SIG-M5 (cell line): ENCODE measurements at places on chromosomes 3 and 15.

DNA sequence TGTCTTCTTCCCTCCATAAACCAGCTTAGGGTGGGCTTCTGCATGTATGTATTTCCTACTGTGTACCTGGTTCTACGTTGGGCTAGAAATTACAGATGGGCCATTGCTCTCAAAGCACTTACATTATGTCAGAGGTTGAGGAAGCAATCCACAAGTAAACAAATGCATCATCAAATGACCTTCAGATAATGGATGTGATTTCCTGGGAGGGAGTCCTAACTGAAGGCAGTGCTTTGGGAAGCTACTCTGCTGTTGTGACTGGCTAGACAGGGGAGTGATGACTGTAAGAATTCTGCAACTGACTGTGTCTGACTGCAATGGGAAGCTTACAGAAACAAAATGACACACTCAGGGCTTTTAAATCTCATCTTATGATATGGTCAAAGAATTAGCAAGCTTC is 71.0 kb upstream of the PRR23E start:
- DNase-seq: no peak

DNA sequence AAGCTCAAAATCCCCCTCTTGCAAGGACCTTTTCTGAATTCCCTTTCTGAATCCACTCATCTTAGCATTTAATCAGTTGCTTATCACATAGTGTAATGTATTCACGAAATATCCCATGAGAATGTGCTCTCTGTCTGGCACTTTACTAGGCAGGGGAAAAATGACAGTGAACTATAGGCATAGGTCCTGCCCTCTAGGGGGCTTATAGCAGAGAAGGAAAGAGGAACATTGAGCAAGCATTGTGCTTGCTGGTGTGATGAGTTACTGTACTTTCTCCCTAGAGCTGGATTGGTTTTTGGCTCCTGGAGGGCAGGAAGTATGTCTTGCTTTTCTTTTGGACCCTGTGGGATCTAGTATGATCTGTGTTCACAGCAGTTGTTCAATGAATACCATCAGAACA is 26.5 kb downstream of the DUOX2 start:
- no peak for DNase-seq

DNA sequence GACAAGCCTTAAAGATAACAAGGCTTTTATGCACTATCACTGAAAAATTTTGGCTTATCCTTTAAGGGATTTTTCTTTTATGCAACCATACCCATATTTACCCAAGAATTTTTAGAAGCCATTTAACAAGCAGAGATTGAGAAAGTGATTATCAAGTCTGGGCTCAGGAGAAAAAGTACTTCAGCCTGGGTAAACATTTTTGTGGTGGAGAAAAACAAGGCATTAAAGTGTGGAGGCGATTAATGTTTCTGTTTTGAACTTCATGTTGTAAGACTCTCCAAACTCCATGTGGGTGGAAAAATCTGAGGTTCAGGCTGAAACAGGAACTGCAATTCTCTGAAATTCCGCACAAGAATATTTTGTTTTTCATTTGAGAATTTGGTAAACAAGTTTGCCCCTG is 260.4 kb upstream of the KCNMB2 start:
- no peak for DNase-seq

DNA sequence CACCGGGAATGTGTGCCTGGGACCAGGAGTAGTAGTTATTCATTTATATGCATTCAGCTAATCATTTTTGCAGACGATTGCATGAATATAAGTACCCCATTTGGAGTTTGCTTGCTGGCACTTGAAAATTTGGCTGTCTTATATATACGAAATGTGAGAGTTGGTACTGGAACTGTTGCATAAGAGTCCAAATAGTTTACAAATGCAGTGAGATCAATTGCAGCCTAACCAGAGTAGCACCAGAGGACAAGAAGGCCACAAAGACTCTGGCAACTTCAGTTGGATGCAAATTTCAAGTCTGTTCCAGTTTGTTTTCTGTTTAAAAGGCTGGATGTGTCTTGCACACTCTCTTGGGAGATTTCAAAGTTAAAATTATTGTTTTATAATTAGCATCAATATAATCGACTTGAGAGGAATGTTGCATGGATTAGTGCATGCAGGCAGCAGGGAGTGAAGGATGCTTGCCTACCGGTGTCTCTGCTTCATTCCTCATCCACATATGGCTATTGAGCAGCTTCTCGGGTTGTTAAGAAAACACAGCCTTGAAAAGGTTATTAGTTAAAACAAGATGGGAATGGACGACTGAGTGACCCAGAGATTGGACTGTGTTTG is 213.0 kb downstream of the PTPRG start:
- no peak for DNase-seq

- DNase-seq: no peak
These were observed 38.9 kb downstream of the ABHD2 start for GRCh38 chr15:89127054-89127702.

GRCh38 chr3:72657666-72658065 is 190.6 kb downstream of the SHQ1 start:
- DNase-seq: no peak

GRCh38 chr3:104909721-104910120 is 457.0 kb upstream of the ALCAM start:
- DNase-seq: no peak

DNA sequence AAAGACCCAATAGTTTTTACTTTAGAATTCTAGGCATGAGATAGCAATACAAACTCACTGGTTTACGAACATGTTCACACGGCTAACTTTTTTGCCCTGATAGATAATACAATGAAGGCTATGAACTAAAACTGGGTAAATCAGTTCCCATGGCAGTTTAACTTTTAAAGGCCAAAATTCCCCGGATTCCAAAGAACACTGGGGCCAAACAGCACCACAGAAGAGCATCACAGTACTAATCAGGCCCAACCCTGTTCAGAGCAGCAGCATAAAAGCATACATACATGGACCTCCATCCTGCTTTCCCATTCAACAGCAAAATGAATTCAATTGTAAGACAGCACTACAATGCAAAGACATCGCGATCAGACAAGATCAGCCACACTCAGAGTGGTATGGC is 540.3 kb upstream of the CCDC54 start:
- DNase-seq: no peak

- no peak for DNase-seq
These were observed 19.8 kb downstream of the MORC1 start for GRCh38 chr3:109098079-109098644.

- DNase-seq: no peak
These were observed 97.9 kb downstream of the RAP2B start for GRCh38 chr3:153259956-153260355.

DNA sequence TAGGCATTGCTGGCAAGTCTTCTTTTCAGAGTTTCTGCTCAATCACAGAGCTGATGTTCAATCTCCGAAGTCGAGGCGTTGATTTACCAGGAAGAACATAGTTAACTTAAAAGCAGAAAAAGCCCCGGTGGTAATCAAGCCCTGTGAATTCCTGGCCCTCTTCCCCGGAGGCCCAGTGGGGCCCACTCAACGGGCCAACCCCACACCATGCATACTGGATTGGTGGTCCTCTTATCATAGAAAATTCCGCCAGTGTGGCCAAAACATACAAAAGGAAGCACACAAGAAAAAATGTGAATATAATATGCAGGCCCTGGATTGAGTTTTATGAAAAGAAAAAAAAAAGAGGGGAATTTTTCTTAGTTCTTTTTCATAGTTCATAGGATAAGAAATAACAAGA is 873.0 kb upstream of the NR2F2 start:
- no peak for DNase-seq

- no peak for DNase-seq
These were observed 636.1 kb downstream of the MAGI1 start for GRCh38 chr3:65402597-65402996.

GRCh38 chr15:92495446-92495845 is 101.8 kb downstream of the ST8SIA2 start:
- no peak for DNase-seq

- DNase-seq: no peak
These were observed 512.0 kb upstream of the ZNF385D start for GRCh38 chr3:22263042-22263441.

DNA sequence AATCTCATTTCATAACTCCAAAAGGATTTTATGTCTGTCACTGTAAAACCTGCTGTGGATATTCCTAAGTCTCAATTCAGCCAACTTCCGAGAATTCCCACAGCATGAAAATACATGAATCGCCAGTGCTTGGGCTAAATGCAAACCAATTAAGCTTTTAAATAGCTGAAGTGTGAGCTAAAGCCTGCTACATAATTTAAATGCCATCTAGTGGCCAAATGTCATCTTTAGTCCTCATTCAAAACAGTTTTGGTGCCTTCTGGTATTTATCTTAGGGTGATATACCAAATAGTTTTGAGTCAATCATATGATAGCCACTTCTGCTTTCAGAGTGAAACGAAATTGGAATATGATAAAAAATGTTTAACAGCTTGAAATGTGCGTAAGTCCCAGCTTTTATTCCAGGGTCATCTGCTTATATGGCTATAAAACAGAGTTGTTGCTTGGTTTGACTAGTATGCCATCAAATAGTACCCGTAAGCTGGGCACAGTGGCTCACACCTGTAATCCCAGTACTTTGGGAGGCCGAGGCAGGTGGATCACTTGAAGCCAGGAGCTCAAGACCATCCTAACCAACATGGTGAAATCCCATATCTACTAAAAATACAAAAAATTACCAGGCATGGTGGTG is 41.8 kb upstream of the CCNL1 start:
- no peak for DNase-seq

GRCh38 chr3:125001557-125002413 is 54.0 kb downstream of the HEG1 start:
- DNase-seq: no peak

DNA sequence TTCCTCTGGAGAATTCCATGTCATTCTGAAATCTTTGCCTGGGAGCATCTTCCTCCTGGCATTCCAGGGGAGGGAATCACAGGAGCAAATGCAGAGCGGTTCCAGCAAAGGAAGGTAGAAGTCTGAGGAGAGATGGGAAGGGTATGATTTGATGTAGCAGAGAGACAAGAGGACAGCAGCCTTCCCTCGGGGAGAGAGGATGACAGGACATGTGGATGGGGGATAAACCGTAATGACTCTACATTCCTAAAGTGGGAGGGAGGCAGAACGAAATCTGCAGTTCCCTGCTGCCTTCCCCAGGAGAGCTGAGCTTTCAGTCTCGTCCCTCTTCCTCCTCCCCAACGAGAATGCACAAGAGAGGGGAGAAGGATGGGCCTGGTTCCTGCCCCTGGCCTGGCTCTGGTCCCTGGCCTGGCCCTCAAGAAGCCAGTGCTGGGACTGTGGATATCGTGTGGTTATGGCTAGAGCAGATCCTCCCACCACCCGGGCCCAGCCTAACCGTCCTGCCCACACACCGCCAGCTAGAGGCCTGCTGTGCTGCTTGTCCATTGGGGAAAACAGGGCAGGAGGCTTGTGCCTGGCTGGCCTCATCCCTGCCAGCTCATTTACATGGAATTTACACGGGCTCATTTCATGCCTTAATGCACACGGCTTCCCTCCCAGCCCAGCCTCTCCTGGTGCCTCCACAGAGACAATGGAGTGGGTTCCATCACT is 26.6 kb downstream of the SEMA7A start:
- no peak for DNase-seq

GRCh38 chr3:156615592-156616173 is 58.7 kb upstream of the TIPARP start:
- no peak for DNase-seq

GRCh38 chr3:66399529-66400232 is 101.1 kb downstream of the LRIG1 start:
- no peak for DNase-seq

DNA sequence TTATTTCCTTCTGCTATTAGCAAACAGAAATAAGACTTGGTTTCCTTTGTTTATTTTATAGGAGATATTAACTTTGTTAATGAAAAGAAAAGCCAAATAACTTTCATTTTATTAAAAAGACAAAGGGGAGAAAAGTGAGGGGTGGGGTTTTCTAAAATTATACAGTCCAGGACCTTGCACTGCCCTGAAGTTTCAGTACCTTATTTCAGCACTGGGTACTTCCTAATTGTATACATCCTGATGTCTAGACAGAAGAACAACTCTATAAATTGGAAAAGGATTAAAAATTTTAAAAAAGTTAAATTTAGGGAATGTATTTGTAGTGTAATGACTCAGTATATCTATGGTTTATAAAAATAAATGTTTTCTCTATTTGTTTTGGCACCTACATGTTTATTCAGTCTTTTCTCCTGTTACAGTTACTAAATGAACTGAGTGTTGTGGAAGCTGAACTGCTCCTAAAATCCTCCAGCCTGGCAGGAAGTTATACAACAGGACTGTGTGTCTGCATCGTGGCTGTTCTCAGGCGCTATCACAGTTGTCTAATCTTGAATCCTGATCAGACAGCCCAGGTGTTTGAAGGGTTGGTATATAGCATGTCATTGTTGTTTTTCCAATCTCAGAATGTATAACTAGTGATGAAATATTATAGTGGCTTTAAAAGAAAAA is 27.6 kb upstream of the P2RY13 start:
- DNase-seq: no peak

DNA sequence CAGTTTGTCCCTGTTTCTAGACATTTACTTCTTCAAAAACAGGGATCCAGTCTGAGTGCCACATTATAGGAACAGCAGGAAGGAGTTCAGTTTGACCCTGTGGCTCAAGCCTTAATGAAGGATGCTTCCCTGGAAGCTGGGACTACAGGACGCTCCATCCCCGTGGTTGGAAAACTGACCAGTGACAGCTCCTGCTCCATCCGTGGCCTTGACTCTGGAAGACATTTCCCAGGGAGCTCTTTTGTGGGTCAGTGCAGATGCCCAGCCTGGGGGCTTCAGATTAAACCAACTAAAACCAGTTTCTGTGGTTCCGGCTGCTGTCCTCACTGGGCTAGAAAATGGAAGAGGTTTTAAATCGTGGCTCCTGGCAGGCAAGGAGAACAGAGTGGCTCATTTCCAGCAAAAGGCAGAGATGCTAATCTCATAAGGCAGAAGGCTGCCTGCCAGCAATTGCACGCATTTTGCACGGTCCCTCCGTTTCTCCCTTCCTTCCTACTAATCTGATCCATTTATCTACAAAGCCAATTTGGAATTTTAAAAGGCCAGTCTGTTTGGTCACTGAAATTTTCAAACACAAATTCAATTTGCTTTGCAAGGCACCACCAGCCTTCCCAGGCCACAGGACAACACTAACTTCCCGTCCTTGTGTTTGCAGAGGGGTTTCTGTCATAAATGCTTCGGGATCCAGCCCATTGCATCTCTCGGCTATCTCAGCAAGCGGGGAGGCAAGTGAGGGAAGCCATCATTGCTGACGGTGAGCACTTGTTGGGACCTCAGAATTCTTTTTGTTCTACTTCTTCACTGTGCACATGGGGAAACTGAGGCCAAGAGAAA is 6.2 kb upstream of the SSUH2 start:
- DNase-seq: no peak

- DNase-seq: no peak
These were observed 90.5 kb downstream of the LRRC28 start for GRCh38 chr15:99341786-99342185.

DNA sequence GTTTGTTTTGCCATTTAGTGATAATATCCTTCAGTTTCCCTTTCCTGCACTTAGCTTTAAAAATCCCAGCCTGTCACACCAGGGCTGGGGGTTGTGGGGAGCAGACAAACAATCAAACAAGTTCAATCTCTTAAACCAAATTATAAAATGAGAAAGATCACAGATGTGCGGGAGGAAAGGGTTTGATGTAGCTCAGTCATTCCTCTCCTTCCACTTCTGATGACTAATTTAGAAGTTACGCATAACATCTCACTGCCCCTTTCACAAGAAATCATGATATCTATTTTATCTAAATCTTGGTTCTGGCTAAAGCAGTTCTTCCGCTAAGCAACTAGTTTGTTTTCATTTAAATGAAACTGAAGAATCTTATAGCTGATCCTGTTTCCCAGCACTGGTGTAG is 34.1 kb upstream of the ATG7 start:
- no peak for DNase-seq

GRCh38 chr15:74799856-74800558 is 12.6 kb upstream of the LMAN1L start:
- DNase-seq: no peak
